T-helper 2 cell treated with Interferon-gamma antibody and Interleukin-4, amounts not matched to agents 5 μg/mL and 100 μg/mL, for 36 hours (primary cell): ENCODE measurements at places on chromosomes 5 and 9.

DNA sequence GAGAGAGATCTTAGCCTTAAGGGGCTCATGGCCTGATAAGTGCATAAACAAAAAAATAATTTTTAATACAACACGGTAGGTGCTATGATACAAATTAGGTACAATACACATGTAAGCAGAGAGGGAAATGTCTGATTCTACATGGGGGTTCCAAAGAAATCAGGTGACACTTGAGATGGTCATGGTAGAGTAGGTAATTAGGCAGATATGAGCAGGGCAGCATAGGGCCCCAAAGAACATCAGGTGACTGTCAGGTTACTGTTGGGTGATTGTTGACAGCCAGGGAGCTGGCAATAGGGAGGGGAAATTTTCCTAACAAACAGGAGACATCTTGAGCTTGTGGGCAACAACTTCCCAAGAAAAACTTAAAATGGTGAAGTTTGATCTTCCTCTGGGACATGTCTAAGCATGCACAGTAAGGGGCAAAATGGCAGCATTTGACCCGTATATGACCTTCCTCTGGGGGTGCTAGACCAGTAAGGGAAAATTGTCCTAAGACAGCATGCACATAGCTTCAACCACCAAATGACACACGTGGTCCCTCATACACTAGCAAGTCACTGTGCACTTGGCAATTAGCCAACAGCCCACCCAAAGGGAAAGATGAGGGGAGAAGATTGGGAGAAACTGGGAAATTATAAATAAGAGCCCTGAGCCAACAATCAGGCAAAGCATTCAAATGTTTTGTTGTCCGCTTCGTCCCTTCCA, 37.3 kb upstream of the TENT4A start:
- no peak for DNase-seq

GRCh38 chr5:118008779-118009178, 979.6 kb downstream of the DTWD2 start:
- DNase-seq, result no peak

DNA sequence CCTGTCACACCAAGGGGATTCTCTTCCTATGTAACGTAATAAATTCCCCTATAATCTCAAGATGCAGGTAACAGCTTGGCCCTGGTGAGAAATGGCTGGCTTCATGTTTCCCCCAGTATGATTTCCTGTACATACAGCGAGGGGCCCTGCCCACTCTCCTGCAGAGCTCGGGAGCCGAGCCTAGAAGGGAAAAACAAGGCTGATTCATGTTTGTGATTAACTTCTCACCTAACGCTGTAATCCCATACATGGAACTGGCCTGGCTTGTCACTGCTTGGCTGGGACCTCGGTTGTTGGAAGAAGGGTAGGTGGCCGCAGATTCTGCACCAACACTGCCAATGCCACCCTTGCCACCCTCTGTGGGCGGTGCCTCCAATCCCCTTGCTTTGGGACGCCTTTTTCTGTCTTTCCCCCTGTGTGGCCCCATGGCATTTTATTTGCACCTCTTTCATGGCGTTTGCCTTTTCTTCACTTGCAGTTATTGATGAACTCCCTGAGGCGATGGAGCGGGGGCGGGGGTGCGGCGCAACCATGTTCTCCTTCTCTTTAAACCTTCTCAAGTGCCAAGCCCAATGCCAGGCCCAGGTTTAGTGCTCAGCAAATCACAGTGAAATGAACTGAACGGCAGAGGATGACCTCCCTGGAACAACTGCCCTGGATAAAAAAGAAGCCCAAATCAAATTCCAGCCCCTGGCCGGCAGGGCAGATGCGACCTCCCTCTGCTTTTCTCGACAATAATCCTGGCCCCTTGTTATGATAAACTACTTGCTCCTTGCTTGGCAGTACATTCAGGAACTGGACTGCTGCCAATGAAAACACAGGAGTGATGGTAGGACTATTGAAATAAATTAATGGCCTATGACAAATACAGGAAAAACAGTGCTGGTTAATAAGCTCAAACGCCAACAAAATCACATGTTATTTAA, 108.1 kb downstream of the TMEM174 start:
- DNase-seq, result no peak

DNA sequence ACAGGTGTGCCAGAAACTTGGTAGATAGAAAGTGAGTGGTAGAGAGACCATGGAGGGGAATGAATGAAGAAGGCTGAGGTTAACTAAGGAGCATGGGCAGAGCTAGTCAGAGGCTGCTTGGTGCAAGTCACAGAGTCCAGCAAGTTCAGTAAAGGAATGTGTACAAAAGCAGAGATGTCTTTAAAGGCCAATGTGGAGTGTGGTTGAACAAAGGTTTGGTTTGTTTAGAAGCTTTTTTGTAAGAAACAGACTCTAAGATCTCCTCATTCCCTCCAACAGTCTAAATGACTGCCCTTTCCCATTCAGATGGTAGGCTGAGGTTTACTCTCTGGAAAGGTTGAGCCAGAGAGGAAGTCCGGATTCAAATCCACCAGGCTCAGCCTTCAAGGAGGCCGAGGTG, 84.2 kb downstream of the TNC start:
- DNase-seq, result no peak

DNA sequence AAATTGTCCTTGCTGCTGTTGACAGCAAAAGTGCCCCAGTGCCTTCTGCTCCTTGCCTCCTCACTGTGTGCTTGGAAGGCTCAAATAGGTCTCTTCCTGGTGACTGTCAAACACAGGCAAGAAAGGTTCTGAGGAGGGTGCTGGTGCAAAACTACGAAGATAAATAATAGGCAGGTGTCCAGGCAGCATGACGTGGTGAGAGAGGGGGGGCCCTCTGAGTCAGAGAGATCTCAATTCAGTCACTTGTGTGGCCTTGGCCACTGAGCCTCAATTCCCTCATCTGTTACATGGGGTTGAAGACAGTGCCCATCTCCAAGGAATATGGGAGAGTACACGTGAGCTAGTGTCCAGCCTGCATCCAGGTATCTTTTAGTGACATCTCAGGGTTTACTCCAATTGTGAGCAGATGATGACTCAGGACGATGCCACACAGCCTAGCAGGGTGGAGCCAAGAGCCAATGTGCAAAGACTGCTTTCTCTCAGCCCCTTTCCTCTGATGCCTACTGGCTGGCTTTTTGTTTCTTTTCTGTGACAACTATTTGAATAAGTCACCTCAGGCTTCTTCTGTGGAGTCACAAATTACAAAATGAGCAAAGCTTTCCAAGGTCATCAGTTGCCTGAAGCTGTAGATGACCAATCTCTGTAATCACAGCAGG, 29.7 kb upstream of the SMIM32 start:
- DNase-seq, result no peak

DNA sequence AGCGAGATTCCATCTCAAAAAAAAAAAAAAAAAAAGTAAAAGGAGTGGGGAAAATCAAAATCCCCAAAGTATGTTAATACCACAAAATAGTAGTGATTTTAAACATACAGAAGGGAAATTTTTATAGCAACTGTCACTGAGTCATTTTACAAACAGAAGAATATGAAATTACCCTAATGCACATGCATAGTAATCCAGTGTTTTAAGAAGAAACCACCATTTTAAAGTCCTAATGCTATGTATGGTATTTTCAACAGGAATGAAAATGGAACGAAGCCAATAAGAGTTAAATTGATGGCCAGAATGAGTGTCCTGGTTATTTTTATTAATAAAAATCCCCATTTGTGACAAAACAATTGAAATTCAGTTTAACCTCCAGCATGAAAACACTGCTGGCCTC, 26.7 kb upstream of the NXNL2 start:
- DNase-seq, result no peak

- no peak for DNase-seq
Observed at GRCh38 chr9:134917431-134918373, at the start of gene FCN1. Gene FCN1 (minus strand): TSS chr9:134917912. CDS start chr9:134917871, 41 bp downstream.

DNA sequence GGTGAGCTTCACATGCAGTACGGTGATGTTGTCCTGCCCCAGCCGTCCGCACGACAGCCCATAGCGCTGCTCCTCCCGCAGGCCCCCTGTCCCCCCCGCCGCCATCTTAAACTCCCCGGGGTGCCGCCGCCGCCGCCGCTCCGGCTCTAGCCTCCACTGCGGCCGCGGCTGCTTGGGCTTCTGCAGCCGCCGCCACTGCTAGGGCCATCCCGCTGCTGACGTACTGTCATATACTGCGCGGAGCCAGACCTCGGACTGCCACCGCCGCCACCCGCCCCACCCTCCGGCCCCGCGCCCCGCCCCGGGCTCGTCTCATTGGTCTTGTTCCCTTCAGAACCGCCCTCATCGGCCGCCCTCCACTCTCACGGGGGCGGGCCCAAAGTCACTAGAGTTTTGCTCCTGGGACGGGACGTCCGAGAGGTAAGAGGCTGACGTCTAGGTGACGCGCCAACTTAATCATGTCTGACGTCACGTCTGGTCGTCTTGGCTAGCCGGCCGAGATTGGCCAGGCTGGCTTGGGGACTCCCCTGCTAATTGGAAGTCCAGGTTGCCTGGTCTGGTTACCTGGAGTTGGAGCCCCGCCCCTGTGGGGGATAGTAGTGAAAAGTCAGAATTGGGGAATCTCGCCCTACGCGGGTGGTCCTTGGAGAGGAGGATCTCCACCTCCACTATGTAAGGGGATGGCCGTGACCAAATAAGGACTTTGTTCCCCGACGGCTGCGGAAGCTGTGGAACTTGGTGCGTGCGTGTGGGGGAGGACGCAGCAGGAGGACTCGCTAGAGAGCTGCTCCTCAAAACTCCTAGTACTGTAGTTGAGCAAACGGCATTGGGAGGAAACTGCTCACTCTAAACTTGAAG, at the start of gene ELL2:
Gene ELL2, minus strand, starts transcription at position 235 of the 858 bp plus-strand sequence. Its CDS starts 130 bp downstream, at position 105.
- DNase-seq, result peak; percentile 97

DNA sequence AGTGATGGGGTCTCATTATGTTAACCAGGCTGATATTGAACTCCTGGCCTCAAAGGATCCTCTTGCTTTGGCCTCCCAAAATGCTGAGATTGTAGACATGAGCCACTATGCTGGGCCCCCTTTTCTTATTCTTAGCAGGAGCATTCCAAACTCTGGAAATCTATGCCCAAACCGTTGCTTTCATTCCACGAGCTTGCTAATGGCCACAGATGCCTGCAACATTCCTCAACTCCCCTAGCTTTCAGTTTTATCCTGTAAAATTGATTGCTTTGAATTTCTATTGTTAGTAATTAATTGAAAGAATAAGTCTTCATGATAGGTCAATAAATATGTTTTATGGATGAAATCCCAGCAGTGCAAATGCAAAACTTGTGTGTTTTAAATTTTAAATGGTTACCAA, 564.8 kb upstream of the WWC1 start:
- no peak for DNase-seq

DNA sequence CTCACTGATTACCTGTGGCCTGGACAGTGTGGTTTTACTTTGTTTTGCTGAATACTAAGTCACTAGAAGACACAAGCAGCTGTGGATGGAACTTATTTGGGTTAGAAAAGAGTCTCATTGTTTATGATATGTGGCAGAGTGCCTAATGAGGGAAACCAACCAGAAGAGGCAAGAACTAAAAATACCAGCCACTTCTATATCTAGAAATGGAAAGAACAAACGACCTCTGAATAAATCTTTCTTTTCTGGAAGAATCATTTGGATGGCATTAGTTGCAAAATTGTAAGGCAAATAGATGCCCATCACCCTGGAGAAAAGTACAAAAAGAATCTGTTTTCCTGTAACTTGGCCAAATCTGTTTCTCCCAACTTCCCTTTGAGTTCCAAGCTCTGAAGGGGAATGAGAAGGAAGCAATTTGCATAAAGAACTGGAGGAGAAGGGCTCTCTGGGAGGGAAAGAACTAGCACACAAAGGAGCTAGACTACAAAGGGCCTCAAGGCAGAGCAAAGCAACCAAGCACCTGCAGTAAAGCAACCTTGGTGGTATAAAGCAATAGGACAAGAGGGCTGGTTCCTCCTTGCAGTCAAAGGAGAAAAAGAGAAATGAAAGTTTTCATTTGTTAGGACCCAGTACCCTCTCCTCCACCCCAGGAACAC, 455.4 kb downstream of the CAAP1 start:
- no peak for DNase-seq

- no peak for DNase-seq
Observed at GRCh38 chr9:88528080-88528790, 6.7 kb upstream of the NXNL2 start.

GRCh38 chr9:80952363-80952922, 736.9 kb downstream of the TLE1 start:
- DNase-seq, result no peak

DNA sequence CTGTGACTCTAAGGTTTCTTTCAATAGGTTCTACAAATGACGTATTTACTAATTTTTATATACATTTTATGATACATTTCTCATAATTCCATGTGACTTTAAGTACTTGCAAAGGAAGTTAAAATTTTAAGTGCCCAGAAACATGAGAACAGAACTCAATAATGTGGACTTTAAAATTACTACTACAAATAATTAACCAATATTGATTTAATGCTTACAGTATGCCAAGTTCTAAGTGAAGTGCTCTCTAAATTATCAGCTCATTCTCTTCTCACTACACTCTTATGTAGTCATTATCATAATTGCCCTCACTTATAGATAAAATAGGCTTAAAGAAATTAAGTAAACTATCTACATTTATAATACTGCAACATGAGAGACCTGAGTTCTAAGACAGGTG, 1690.7 kb upstream of the CDH9 start:
- no peak for DNase-seq

DNA sequence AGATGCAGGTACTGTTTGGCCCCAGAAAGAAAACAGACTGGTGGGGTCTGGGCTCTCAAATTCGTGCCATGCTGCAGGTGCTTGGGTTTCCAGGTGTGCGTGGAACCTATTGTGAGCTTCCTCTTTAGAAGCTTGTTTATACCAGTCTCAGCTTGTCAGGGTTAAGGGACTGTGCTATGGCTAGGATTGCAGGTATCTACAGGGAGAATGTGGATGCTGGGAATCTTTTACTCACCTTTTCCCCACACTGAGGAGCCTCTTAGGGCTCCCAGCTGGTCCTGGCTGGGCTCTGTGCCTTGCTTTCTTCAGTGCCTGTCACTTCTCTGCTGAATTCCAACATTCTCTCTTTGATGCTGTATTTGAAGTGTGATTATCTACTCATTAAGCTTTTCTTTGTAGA, 111.8 kb downstream of the WDR70 start:
- DNase-seq, result no peak

DNA sequence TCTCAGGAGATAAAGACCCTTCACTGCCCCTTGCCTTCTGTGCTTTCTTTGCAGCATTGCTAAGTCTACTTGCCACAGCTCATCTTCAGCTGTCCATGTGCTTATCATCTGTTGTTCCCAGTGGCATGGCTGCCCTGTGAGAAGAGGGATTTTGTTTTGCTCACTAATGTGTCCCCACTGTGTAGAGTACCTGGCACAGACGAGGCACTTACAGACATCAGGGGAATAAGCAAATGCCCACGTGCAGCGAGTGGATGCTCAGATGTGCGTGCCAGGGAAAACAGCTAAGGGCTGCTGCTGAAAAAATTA, 31.0 kb downstream of the DAP start:
- no peak for DNase-seq
